Right kidney (tissue), 9 donors: ENCODE measurements at places on chromosomes 2 and 18.

- no peak for DNase-seq
These were observed 296.8 kb upstream of the SPRED2 start for GRCh38 chr2:65729246-65729645.

DNA sequence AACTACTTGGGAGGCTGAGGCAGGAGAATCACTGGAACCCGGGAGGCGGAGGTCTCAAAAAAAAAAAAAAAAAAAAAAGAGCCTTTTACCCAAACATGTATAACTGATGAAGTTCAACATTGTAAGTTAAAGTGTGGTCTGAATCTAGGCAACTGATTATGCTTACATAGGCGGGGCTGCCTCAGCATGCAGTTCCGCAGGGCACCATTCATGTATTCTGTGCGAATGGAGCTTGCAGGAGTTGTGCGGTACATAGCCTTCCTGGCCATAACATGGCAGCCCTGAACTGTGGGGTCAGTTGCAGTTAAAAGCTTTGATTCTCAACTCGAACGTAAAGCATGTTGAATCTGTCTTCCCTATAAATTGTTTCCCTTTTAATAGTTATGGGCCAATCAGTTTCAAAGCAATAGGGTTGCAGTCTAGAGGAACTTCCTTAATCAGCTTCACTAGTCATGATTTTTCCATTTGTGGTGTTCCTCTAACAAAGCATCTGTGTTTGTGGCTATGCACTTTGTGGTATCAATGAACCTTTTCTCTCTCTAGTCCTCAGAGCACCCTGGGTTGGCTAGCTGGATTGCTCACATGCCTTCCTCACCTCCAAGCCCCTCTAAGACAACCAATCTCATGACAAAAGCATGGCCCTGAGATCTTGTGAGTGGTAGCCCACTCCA, 30.6 kb upstream of the CEP68 start:
- no peak for DNase-seq

DNA sequence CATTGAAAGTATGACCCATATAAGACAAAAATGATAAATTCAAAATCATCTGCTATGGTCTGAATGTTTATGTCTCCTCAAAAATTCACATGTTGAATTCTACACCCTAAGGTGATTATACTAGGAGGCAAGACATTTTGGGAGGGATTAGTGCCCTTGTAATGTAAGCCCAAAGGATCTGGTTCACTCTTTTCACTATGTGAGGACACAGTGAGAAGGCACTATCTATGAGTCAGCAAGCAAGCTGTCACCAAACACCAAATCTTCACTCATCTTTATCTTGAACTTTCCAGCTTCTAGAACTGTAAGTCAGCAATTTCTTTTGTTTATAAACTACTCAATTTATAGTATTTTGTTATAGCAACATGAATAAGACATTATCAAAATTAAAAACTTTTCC, 284.7 kb upstream of the ZC3H15 start:
- no peak for DNase-seq

GRCh38 chr2:196944570-196944969, 18.1 kb upstream of the PGAP1 start:
- no peak for DNase-seq

DNA sequence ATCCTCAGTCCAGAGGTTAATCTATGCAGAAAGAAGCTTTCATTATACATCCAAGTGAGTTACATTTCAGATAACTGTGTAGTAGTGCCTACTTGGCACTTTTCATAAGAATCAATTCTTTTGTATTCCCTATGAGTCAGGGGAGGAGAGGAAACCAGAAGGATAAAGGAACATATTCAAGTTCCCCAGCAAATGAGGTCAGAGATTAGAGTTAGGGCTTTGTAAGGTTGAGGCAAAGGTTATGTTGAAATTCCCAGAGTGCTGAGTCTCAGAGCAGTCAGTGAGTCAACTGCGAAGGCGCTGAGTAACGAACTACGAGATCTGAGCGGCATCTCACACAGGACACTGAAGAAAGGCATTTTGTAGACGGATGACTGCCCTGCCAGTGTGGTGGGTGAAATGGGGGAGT, 25.1 kb upstream of the ME2 start:
- DNase-seq: no peak

DNA sequence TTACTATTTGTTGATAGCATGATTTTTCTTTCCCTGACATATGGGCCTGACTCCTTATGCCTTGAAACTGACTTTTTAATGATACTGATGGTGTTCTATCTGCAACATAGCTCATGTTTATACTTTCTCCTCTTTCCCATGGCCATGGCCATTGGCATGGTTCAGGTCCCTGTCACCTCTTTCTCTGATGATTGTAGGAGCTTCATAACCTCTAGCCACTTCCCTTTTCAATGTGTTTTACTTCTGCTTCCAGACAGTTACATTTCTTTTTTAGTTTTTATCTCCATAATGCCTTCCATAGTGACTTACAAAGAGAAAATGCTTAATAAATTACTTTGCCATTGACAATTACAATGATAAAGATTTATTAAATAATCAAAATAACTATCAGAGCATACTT, 177.9 kb upstream of the SETBP1 start:
- no peak for DNase-seq
